Fibroblast of skin of back (primary cell): ENCODE measurements at places on chromosomes 2 and 18.

DNA sequence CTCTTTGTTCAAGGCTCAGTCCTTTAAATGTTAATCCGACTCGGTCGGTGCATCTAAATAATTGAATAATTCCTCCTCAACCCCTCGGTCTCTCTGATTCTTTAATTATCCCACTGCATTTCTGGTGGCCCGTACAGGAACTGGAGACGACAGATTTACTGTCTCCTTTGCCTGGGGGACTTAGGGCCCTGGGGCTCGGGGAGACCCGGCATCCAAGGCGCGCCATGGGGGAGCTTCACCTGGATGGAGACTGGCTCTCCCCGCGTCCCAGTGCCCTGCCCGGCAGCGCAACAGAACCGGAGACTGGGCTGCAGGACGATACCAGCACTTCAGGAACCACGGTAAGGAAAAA is 47.7 kb upstream of the SELENOI start:
- no peak for DNase-seq

DNA sequence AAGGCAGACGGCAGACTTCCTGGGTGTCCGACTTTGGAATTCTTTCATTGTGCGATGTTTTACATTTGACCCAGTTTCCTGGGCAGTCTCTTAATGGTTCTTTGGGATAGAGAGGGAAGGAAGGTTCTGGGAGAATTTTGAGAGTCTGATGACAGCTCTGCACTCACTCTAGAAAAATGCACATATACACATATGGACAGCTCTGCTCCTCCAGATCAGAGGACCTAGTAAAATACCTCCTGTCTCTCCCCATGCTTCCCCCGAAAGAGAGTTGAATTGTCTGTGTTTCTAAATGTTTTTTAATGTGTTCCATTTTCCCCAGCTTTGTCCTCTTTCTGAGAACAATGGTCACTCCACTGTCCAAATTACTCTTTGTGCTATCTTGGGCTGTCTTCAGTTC is 102.0 kb upstream of the CXCR4 start:
- DNase-seq: no peak

GRCh38 chr2:80164375-80164774 is 140.2 kb downstream of the LRRTM1 start:
- DNase-seq: no peak

- peak; percentile 50 for DNase-seq
These were observed 37.2 kb upstream of the BIN1 start for GRCh38 chr2:127143841-127144782.

GRCh38 chr2:240990726-240991377 is 7.6 kb upstream of the SNED1 start:
- no peak for DNase-seq

GRCh38 chr2:72083751-72084583 is 63.7 kb downstream of the CYP26B1 start:
- no peak for DNase-seq

- no peak for DNase-seq
These were observed 12.7 kb upstream of the FZD5 start for GRCh38 chr2:207782238-207783030.

DNA sequence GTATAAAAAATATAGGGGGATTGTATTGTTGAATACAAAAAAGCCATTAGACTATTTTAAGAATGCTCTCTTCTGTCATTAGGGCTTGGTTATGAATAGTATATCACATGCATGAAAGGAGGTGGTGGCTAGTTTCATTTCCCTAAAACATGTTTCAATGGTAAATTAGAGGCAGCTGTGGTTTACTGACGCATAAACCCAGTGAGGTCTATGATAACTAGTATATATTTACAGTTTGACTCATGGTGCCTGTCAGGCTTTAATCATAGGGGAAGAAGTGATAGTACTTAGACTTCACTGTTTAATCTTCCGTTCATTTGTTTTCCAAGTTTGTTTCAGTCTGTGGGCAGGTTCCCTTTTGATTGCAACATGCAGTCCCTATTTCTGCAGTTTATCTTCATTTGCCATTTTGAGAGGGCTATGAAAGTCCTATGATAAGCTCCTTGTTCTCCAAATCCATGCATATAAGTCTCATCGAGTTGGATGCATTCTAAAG is 55.1 kb upstream of the MAP4K3 start:
- DNase-seq: peak; percentile 91

DNA sequence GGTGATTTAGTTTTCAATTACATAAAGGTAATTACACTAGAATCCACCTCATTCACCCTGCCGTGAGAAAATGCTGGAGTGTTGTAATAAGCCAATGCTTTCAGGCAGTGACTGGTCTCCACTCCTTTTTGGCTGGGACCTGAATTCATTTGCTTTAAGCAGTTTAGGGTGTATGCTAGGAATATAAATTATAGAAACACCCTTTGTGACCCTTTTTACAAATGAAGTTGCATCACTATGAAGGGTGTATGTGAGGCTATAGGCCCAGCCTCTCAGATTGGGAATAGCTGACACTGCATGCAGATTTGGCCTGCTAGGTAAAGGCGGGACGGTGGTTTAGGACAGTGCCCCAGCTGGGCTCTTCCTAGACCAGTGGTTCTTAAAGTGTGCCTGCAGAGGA is 50.8 kb upstream of the NFE2L2 start:
- no peak for DNase-seq

DNA sequence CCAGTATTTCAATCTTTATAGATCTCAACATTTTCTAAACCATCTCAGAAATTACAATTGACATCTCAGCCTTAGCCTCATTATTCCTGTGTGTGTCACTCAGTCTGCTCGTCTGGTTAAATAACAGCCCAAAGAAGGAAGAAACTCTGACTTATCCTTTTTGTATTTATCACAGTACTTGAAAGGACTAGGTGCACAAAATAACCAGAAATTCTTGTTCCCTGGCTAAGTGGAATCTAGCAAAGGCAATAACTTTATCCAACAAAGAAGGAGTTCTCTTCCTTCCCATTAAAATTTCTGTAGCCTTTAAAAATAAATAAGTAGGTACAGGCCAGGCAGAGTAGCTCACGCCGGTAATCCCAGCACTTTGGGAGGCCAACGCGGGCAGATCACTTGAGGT is 139.9 kb upstream of the PID1 start:
- DNase-seq: no peak

GRCh38 chr2:209619782-209620181 is 151.8 kb upstream of the UNC80 start:
- DNase-seq: no peak

DNA sequence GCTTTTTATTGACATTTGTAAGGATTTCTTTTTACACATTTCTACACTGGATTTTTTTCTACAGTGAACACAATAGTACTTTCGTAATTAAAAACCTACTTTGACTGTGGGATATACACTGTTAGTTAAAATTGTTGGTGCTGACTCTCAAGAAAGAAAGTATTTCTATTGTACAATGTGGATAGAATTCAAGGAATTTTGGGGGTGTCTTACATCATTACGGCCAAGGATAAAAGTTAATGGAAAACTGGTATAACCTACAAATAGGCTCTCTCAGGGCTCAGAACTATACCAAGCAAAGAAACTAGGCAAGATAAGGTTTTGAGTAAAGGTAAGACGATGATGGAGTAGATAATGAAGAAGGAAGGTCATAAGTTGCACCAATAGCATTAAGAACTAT is 198.4 kb upstream of the PARD3B start:
- DNase-seq: no peak

DNA sequence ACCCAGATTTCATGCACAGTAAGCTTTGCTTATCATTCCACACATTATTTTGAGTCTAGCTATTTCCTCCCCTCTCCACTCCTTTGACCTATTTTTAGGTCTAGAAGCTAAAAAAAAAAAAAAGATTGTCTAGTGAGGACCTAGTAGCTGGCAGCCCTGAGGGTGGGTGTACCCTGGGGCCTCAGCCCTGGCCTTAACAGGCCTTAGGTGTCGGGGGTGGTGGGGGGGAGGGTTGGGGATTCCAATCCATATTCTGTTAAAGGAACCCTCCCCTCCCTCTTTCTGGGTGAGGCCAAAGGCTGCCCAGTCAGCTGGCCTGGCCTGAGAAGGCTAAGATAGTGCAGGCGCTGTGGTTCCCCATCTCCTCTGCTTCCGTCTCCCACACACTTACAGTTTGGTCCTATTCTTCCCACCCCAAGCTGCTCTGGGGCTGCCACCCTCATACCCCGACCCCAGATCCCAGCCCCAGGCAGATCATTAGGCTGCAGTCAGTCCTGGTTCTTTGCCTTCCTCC is 65.5 kb upstream of the HK2 start:
- DNase-seq: peak; percentile 89

DNA sequence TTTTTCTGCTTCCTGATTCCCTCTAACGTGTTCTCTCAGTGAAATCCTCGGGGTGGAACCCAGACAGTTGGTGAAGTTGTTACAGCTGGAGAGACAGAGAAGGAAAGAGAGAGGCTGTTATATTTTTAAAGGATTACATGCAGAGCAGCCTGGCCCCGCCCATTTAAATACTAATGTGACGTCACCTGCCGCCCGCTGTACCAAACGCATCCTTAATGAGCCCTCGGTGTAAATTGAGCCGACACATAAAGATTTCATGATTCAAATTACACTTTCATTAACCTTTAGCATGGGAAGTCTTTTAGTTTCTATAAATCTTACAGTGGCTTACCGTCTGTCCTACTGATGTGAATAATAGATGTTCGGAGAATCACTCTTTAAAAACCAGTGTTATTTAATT is 164.0 kb upstream of the SIX3 start:
- no peak for DNase-seq
